ENCODE measurements at places on chromosomes 1 and 21.
A peak's percentile ranks its signal among the peaks of the same experiment; 100 is the strongest.

GRCh38 chr21:34599534-34600101 is 15.3 kb downstream of the RCAN1 start:
- DNase-seq: no peak

DNA sequence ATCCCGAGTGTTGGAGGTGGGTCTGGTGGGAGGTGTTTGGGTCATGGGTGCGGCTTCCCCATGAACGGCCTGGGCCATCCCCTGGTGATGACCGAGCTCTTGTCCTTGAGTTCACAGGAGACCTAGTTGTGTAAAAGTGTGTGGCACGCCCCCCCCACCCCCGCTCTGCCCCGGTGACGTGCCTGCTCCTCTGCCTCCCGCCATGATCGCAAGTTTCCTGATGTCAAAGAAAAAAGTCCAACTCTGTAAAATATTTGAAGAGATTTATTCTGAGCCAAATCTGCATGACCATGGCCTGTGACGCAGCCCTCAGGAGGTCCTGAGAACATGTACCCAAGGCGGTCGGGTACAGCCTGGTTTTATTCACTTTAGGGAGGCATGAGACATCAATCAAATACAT is 125.1 kb upstream of the COL6A1 start:
- no peak for DNase-seq

GRCh38 chr1:193588311-193589082 is 402.1 kb upstream of the B3GALT2 start:
- no peak for DNase-seq

- no peak for DNase-seq
These were observed 40.9 kb downstream of the AGPAT3 start for GRCh38 chr21:43905726-43906455.

DNA sequence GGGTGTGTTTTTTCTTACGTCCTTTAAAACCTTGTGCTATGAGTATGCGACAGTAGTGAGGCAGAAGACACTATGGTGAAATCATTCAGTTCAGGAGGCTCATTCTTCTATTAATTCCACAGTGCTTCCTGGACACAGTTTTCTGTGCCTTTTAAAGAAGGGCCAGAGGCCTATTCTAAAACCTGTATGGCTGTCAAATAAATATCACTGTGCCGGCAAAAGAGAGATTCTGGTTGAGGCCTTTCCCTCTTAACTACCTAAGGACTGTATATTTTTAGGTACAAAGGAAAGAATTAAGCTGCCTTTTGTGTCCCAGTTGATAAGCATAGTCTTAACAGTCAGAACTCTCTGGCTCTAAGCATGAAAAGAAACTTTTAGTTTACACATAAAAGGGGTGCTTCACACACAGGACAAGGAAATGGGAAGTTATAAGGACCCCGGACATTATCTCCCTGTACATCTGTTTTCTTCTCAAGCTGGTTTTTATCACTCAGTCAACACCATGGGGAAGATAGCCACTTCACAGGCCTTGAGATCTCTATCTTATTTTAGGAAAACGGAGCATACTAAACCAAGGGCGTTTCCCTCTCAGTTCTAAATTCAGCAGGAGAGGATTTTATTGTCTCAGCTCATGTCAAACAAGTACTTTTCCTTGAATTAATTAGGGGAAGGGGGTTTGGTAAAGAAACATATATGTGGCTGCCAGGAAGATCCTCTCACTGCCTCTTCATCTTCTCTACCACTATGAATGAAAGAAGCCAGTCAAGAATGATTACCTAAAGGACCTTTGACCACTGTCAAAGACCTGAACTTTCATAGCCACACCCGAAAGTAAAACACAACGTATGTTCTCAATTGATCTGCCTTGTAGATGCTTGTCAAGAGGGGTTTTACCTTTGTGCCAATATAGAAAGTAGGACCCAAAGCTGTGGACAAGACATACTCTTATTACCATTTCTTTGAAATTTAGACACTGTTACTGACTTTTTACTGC is 71.4 kb upstream of the HSPA13 start:
- no peak for DNase-seq

GRCh38 chr1:51327386-51327785 is 3.0 kb downstream of the TTC39A start:
- DNase-seq: no peak

- DNase-seq: no peak
These were observed 358.3 kb downstream of the USP25 start for GRCh38 chr21:16088056-16088455.

GRCh38 chr21:28794371-28794851 is 198.3 kb downstream of the LTN1 start:
- DNase-seq: no peak

DNA sequence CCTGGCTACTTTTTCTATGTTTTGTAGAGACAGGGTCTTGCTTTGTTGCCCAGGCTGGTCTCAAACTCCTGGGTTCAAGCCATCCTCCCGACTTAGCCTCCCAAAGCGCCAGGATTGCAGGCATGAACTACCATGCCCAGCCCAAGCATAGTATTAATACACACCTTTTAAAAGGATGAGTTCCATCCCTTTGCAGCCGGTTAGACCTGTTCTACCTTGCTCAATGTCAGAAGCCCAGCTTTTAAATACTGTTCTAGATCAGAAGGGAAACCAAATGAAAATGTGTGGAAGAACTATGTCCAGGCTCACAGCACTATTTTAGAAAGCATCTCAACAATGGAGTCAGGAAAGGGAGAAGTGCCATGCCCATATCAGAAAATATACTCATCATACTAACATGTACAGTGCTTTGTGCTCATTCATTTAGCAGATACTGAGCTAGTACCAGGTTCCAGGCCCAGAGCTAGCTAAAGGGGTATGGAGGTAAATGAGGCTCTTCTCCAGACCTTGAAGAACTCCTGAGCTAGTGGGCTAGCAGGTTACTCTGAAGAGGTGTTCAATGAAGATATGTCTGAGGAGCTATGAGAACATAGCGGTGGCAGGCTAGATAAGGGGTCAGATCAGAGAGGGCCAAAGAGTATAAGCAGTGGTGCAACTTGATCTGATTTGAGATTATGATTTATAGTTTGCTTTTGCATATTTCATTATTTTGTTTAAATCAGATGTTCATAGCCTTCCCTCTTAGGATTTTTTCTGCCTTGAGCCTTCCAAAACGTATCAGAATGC is 78.2 kb downstream of the RNF220 start:
- no peak for DNase-seq

DNA sequence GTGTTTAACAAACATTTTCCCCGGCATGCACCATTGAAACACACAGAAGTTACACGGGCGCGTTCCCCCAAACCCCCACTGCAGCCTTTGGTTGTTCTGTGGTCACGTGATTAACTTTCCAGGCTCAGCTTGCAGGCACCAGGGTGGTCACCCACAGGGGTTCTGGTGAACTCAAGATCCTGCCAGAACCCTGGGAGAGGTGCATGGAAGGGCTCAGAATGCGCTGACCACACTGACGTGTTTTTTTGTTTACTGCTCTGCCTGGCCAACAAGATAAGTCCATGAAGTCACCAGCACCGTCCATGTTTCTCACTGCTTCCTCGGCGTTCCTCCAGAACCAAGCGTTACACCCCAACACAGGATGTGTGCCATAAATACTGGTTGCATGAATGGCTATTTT is 229.5 kb upstream of the VAMP3 start:
- DNase-seq: no peak

DNA sequence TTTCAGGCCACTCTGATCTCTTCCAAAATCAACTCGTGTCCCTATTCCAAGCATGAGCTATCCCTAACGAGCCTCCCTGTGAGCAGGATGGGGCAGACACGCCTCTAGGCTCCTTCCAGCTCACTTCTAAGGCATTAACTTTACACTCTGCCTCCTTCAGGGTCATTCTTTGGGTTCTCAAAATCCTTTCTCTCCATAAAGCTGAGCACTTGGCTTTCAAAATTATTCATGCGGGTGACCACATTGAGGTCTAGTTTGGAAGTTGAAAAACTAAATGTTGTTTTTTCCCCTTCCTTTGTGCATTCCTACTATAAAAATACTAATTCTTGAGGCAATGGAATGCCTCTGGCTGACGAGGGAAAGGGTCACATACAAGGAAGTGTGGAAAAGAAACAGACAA is 33.5 kb upstream of the BMP8B start:
- DNase-seq: no peak

- DNase-seq: peak; percentile 18
These were observed 805 bp downstream of the ATG4C start for GRCh38 chr1:62784509-62785365.

- DNase-seq: no peak
These were observed at the start of gene EVA1B for GRCh38 chr1:36323636-36324352. Gene EVA1B (minus strand): TSS chr1:36323645. CDS start chr1:36323037, 608 bp downstream.

GRCh38 chr1:110003747-110004428 is 19.3 kb downstream of the AHCYL1 start:
- DNase-seq: peak; percentile 62

GRCh38 chr1:10761503-10762152 is 34.8 kb downstream of the CASZ1 start:
- no peak for DNase-seq

DNA sequence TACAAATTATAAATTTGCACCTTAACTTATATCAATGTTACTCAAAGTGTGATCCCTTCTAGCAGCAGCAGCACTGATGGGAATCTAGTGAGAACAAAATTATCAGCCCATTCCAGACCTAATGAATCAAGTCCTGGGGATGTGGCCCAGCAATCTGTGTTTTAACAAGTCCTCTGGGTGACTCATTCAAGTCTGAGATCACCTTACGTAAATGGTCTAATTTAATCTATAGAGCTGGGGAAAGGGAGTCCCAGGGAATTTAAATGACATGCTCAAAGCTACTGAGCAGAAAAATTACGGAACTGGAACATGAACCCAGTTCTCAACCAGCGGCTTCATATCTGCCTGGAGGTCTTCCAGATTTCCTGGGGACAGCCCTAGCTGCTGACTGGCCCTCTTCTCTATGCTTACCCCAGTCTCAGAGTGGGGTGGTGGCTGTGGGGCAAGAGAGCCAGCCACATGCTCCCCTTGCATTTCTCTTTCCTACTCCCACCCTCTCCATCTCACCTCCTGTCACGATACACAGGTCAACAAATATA is 220.0 kb downstream of the TM2D1 start:
- DNase-seq: no peak

GRCh38 chr1:21305900-21306189 is 15.6 kb upstream of the ECE1 start:
- no peak for DNase-seq

DNA sequence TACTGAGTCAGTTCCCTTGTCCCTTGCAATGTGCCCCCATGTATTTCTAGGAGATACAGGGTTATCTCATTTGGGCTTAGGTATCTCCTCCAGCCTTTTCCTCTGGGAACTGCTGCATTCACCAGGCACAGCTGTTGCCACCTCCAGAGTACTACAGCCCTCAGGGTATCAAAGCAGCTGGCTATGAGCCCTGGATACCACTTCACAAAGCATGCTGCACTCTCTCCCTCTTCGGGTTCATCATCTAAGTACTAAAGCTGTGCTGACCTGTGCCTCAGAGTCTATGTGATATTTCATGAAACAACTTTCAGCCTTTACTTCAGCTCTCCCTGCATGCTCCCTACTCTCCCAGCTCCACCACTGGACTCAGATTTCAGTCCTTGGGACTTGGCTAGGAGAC is 62.3 kb downstream of the CCDC185 start:
- no peak for DNase-seq

- DNase-seq: no peak
These were observed 25.6 kb downstream of the HHIPL2 start for GRCh38 chr1:222522105-222522915.
